ENCODE measurements at places on chromosomes 4 and X.

DNA sequence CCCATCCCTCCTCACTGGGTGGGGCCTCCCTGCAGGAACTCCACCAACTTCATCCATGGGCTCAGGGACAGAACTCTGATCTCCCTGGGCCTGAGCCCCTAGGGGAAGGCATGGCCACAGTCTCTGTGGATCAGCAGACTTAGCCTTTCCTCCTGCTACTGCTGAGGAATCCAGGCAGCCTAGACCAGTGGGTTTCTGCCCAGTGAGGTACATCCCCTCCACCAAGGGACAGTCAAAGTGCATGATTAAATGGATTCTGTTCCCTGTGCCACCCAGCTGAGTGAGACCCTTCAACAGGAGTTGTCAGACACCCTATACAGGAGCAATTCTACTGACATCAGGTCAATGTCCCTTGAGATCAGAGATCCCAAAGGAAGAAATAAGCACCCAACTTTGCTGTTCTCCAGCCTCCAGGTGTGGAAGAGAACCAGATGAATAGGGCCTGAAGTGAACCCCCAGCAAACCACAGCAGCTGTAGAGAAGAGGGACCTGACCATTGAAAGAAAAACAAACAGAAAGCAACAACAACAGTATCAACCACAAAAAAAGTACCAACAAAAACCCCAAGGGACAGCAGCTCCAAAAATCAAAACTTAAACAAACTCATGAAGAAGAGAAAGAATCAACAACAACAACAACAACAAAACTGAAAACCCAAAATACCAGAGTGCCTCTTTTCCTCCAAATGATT is 84.8 kb downstream of the CHIC1 start:
- no peak for DNase-seq

- DNase-seq, result peak; percentile 35
Observed at GRCh38 chr4:103719105-103719829, 518 bp downstream of the TACR3 start.

DNA sequence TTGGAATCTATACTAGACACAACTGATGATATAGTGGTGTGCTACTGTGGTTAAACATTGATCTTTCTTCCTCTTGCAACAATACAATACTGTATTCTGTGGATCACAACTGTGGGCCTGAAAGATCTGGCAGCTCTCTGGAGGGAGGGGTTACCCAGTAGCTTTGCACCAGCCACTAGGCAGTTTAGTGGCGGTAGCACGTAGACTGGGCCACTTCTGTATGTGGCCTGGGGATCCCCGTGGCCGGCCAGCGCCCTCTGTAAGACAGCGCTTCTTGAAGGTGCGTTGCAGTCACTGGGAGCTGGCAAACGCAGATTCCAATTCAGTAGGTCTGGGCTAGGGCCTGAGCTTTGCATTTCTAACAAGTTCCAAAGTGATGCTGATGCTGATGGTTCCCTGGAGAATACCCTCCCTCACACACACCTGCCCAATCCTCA is 168.6 kb downstream of the MGST2 start:
- DNase-seq, result peak; percentile 59

DNA sequence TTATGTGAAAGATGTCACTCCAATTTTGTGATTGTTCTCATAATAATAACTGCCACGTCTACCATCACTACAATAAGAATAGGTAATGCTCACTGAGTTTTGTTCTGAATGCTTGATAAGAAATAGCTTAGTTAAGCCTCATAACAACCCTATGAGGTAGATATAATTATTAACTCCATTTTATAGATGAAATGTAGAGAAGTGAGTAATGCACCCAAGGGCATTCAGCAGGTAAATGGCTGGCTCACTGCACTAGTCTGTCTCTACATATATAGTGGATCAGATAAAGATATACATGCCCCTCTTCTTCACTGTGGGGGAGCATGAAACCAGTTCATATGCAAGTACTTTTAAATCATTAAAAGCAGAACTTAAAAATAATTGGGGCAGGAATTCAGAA is 65.8 kb upstream of the SLC4A4 start:
- no peak for DNase-seq

- DNase-seq, result no peak
Observed at GRCh38 chr4:144499777-144500176, 146.2 kb upstream of the HHIP start.

DNA sequence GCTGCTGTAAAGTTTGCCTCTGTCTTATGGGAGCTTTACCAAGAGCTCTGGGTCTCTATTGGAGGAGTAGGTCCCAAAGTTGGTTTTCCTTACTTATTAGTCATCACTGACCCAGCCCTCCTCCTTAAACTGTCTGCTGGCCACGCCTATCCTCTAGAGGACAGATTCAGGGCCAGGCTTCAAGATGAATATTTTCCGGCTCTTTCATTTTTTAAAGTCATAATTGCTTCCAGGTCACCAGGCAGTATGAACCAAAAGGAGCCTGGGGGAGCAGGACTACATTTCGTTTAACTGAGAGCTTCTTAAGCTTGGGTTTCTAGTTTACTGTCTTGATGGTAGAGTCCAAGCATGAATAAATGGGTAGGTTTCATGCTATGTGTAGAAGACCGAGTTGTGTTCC is 13.7 kb downstream of the BCORL1 start:
- DNase-seq, result no peak

DNA sequence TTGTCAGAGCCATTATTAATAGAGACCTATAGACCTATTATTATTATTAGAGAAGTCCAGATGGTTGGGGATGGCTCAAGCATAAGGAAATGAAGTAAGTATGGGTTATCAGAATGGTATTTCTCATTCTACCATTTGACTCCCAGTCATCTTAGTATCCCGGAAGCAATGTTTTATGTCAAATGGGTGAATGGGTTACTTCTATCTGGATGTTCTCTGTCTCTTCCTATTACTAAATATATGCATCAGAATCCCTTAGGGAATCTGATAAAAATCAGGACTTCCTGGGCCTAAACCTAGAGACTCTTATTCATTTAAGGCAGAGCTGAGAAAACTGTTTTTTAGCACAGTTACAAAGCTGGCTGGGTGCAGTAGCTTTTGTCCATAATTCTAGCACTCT is 149.9 kb downstream of the SLC10A7 start:
- DNase-seq, result no peak

GRCh38 chr4:147096667-147097604 is 151.3 kb upstream of the TTC29 start:
- peak; percentile 15 for DNase-seq

DNA sequence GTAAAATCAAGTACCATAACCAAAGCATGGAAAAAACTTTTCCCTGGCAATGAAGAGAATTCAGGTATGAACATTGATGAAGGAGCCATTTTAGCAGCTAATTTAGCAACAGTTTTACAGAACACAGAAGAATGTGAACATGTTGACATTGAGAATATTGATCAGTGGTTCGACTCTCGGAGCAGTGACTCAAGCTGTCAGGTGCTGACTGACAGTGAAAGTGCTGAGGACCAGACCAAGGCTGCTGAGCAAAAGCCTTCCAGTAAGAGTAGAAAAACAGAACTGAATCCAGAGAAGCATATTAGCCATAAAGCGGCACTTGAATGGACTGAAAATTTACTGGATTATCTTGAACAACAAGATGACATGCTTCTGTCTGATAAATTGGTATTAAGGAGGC is 2.8 kb downstream of the TIGD2 start:
- DNase-seq, result no peak

Measured in NCI-H1930 (cell line).